ENCODE measurements at places on chromosomes 11 and 22. TPM values are rescaled to one million over a fixed set of nuclear protein-coding genes. Genes with fewer than 3 reads are reported as not detected.

MS4A8 gene
- not detected for total RNA-seq

- no peaks in the 10 kb centered on the region for H3K4me1 ChIP-seq
Measured at GRCh38 chr22:41048791-41049717, 43.3 kb upstream of the EP300 start.

DNA sequence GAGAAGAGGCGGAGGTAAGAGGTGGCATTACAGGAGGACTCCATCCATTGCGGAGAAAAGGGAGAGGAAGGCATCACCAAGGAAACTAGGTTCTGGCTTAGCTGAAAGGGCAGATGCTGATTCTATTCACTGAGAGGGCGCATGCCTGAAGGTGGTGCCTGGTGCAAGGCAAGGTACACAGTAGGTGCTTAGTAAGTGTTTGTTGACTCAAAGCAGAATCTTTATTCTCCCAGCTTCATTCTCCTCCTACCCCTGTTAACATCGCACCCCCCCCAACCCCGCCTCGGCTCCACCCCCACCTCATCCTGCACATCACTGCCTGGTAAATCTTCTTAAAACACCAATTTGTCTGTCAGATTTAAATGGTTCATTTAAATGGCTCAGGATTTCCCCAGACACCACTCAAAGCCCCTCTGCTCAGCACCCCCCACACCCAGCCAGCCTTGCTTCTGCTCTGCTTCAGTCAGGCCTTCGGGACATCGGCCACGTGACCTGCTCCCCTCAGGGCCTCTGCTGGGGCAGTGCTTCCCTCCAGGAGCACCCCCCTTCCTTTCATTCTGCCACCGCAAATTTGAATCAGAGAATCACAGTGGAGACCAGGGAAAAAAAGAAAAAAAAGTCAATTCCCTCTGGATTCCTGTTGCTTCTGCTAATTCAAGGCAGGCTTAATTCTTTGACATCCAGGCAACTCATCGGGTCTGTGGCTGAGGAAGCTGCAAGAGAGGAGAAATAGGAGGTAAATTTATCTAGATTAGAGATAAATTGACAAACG lies 17.8 kb upstream of the RCN1 start:
- H3K4me1 ChIP-seq = no peaks in the 10 kb centered on the region
- no peaks in the 10 kb centered on the region for H3K36me3 ChIP-seq
- H3K27ac ChIP-seq = no peak overlapping the region
- H3K4me3 ChIP-seq = no peak overlapping the region

- H3K27me3 ChIP-seq = peaks cover 4% of the 10 kb centered on the region
- no peak for DNase-seq
- H3K4me1 ChIP-seq = no peaks in the 10 kb centered on the region
- H3K27ac ChIP-seq = no peak overlapping the region
- no peaks in the 10 kb centered on the region for H3K36me3 ChIP-seq
Measured at GRCh38 chr11:4539603-4540219, 5.3 kb upstream of the OR52M1 start.
